ENCODE measurements at places on chromosomes 12 and 14. TPM values are rescaled to one million over a fixed set of nuclear protein-coding genes. Genes with fewer than 3 reads are reported as not detected.
A peak's percentile ranks its signal among the peaks of the same experiment; 100 is the strongest.

GRCh38 chr12:41465526-41465925 lies 277.4 kb downstream of the PDZRN4 start:
- H3K36me3 ChIP-seq = no peaks in the 10 kb centered on the region
- H3K4me1 ChIP-seq = no peaks in the 10 kb centered on the region
- no peak overlapping the region for H3K27ac ChIP-seq
- H3K4me3 ChIP-seq = no peak overlapping the region
- peaks cover 24% of the 10 kb centered on the region for H3K27me3 ChIP-seq

DNA sequence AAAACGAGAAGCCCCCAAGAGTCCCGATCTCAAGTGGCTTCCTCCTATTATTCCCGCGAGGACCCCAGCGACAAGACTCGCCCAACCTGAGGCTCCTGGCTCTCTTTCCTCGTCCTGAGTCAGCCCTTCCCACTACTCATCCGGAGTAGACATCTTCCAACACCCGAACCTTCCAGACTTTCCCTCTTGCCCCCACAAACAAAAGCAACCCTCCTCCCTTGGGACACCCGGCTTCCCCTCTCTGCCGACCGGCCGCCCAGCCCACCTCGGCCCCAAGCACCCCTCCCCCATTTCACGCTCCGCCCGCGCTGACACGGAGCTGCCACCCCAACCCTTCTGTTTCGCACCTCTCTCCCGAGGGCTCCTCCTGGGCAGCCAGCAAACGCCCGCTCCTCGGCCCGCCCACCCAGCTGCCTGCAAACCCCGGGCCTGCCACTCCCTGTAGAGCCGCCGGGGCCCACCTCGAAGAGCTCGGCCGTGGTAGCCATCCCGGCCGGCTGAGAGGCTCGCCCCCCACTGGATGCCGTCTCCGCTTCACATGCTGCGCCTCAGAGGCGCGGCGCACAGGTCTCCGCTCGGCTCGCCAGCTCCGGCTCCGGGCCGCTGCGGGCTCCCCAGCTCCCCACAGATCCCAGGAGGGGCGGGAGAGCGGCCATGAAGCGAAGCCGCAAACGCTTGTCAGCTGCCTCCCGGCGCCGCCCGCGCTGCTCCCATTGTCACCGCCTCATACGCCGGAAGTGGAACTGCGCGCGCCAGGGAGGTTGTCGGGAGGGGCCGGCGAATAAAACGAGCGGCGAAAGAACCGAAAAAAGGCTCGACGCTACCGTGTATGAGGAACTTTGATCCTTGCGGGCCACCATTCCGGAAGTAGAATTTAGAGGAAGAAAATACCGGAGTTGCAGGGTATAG lies at the start of the genes AP5M1 and EXOC5:
Gene AP5M1, plus strand, starts transcription at position 811 of the 909 bp plus-strand sequence. CDS start 344 bp downstream, outside the sequence.
Gene EXOC5, minus strand, starts transcription at position 745 of the 909 bp plus-strand sequence. Its CDS starts 257 bp downstream, at position 488.
- H3K27ac ChIP-seq = peak within 1 kb of the TSS; percentile 73
- peaks cover 2% of the 10 kb centered on the region for H3K36me3 ChIP-seq
- peak; percentile 100 for DNase-seq
- H3K27me3 ChIP-seq = no peaks in the 10 kb centered on the region
- H3K4me1 ChIP-seq = peaks cover 40% of the 10 kb centered on the region
- H3K4me3 ChIP-seq = peak within 1 kb of the TSS; percentile 77

- DNase-seq = no peak
- H3K27me3 ChIP-seq = peaks cover 35% of the 10 kb centered on the region
- H3K4me1 ChIP-seq = no peaks in the 10 kb centered on the region
- no peak overlapping the region for H3K27ac ChIP-seq
- H3K36me3 ChIP-seq = no peaks in the 10 kb centered on the region
These were observed 24.4 kb downstream of the MYBPC1 start for GRCh38 chr12:101619026-101619786.

DNA sequence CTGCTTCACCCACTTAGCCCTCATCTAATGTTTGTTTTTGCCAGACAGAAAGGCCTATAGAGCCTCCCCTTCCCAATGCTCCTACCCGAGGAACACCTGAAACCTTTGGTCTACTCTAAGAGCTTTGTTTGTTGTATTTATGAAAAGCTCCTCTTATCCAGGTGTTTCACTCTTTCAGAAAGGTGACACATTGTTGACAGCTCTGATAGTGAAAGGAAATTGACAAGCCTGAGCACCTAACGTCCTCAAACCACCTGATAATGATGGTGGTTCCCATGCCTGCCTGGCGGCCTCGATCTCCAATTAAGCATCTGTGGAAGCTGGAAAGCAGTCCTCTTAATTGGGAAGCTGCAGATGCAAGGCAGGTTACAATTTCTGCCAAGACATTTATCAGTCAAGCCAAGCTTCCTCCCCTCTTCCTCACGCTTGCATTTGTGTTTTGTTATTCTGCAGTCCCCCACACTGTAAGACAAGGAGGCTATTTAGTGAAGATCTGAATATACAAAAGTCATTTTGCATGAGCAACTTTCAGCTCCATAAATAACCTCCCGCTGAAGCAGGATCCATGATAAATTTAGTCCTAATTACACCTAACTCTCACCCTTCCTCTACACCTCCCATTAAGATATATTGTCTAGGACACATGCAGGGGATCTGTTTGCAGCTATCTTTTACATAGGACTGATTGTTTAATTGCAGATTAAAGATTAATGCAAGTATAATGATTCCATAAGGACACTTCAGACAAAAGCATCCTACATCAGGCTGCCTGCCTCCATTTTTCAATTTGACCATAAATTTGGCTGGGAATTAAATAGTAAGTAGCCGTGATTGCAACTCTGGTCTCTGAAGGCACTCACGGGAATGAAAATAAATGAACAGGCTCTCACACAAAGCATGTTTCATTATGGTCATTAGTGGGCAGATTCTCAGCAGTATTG lies 288.6 kb downstream of the PDZRN4 start:
- H3K4me1 ChIP-seq = no peaks in the 10 kb centered on the region
- no peak overlapping the region for H3K4me3 ChIP-seq
- no peak for DNase-seq
- no peak overlapping the region for H3K27ac ChIP-seq

GRCh38 chr14:46432516-46432915 lies 219.1 kb downstream of the RPL10L start:
- H3K4me3 ChIP-seq = no peak overlapping the region
- no peaks in the 10 kb centered on the region for H3K36me3 ChIP-seq
- DNase-seq = no peak
- no peaks in the 10 kb centered on the region for H3K27me3 ChIP-seq
- no peaks in the 10 kb centered on the region for H3K4me1 ChIP-seq

DNA sequence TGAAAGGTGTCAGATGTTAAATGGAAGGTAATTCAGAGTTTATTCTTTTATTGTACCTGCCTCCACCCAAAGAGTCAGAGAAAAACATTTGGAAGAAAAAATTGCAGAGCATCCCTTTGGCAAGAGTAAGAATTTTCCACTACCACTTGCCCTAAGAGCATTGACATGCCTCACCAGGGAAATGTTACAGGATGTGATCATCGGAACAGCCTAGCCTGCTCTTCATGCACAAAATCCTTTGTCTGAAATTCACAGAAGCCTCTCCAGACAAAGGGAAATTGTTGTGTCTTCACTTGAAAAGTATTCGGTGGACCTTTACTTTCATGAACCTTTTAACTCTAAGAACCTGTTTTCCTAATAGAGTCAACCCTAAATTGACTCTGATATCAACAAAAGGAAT lies 36.9 kb downstream of the ATP2A2 start:
- no peak for DNase-seq
- no peaks in the 10 kb centered on the region for H3K27me3 ChIP-seq
- H3K36me3 ChIP-seq = peaks cover 48% of the 10 kb centered on the region
- H3K4me1 ChIP-seq = peaks cover 16% of the 10 kb centered on the region

- peaks cover 22% of the 10 kb centered on the region for H3K4me1 ChIP-seq
- peak; percentile 58 for DNase-seq
- peak overlapping the region; percentile 83 for H3K27ac ChIP-seq
- no peaks in the 10 kb centered on the region for H3K27me3 ChIP-seq
- peak overlapping the region; percentile 91 for H3K4me3 ChIP-seq
These were observed 595 bp upstream of the METAP2 start for GRCh38 chr12:95473231-95473883.

DNA sequence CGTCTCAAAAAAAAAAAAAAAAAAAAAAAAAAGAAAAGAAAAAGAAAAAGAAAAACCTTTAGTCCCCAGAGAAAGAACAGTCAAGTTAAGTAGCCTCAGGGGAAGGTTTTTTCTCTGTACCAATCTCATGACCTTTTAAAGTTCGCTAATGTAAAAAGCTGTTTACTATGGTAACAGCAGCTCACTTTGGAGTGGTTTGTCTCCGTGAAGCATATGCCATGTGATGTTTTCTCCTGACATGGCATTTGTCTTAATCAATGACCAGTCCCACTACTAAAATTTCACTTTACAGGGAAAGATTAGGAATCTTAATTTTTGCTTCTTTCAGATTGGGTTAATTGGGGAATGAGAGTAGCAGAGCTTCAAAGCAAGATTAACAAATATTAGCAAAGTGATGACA lies 4.3 kb downstream of the RNF212B start:
- peaks cover 34% of the 10 kb centered on the region for H3K27me3 ChIP-seq
- no peak overlapping the region for H3K27ac ChIP-seq
- H3K4me1 ChIP-seq = no peaks in the 10 kb centered on the region

DNA sequence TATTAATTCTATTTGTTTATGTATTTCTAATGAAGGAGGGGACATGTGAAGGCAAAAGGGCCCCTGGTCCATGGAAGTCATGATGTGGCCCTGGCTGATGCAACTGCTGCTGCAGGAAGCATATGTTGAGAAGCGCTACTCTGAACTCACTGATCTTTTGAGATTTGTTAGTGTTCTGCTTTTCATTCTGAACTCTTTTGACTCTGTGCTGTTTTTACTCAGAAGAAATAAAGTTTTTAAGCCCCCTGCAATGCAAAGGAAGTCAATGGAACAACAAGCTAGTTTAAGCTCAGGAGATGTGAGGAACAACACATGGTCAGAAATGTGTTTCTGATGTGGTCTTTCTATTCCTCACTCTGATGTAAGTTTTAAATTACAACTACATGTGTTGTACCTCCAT lies 88.9 kb upstream of the BTG1 start:
- DNase-seq = no peak
- H3K36me3 ChIP-seq = no peaks in the 10 kb centered on the region
- H3K27ac ChIP-seq = no peak overlapping the region
- no peak overlapping the region for H3K4me3 ChIP-seq

- H3K4me3 ChIP-seq = no peak overlapping the region
- H3K36me3 ChIP-seq = no peaks in the 10 kb centered on the region
- H3K27me3 ChIP-seq = no peaks in the 10 kb centered on the region
- peaks cover 25% of the 10 kb centered on the region for H3K4me1 ChIP-seq
- no peak for DNase-seq
These were observed 83.6 kb downstream of the EPS8 start for GRCh38 chr12:15705606-15706005.

- no peak for DNase-seq
- 0 out of 2 replicates have a peak, but pooled peaks cover 3% of the 10 kb centered on the region for H3K27me3 ChIP-seq
- no peaks in the 10 kb centered on the region for H3K4me1 ChIP-seq
- H3K27ac ChIP-seq = no peak overlapping the region
- H3K4me3 ChIP-seq = no peak overlapping the region
These were observed 45.4 kb downstream of the TMTC1 start for GRCh38 chr12:29738365-29738764.

- H3K36me3 ChIP-seq = no peaks in the 10 kb centered on the region
- no peak overlapping the region for H3K27ac ChIP-seq
- no peak for DNase-seq
- no peaks in the 10 kb centered on the region for H3K4me1 ChIP-seq
- no peak overlapping the region for H3K4me3 ChIP-seq
These were observed 103.6 kb upstream of the CCND2 start for GRCh38 chr12:4169959-4170358.

- no peaks in the 10 kb centered on the region for H3K4me1 ChIP-seq
- H3K27ac ChIP-seq = no peak overlapping the region
- no peak overlapping the region for H3K4me3 ChIP-seq
- H3K27me3 ChIP-seq = peaks cover 13% of the 10 kb centered on the region
These were observed 112.0 kb downstream of the SLC15A5 start for GRCh38 chr12:16165506-16165905.

DNA sequence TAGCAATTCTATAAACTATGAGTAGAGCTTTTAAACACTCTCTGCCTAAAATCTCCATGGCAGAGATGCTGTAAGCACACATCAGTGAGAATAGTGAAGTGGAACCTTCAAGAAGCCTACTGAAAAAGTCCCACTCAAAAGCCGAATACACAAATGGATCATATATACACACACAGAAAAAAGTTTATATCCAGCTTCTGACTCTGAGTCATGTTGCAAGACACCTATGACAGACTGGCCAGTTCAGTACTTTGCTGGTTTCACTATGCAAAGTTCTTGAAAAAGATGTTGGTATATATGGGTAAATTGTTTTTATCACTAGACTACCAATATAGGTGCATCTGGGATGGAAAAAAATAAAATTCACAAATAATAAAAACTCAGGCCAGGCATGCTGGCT lies 126.1 kb downstream of the KCNK10 start:
- H3K4me3 ChIP-seq = no peak overlapping the region
- DNase-seq = no peak
- H3K27ac ChIP-seq = no peak overlapping the region
- peaks cover 3% of the 10 kb centered on the region for H3K4me1 ChIP-seq
- H3K36me3 ChIP-seq = no peaks in the 10 kb centered on the region

- DNase-seq = no peak
- no peaks in the 10 kb centered on the region for H3K27me3 ChIP-seq
- H3K4me1 ChIP-seq = no peaks in the 10 kb centered on the region
- H3K27ac ChIP-seq = no peak overlapping the region
These were observed 250.6 kb downstream of the KSR2 start for GRCh38 chr12:117718141-117718540.

GRCh38 chr14:37116933-37117849 lies 55.2 kb downstream of the SLC25A21 start:
- peak; percentile 95 for DNase-seq
- H3K4me3 ChIP-seq = peak overlapping the region; percentile 37
- no peaks in the 10 kb centered on the region for H3K36me3 ChIP-seq
- no peaks in the 10 kb centered on the region for H3K27me3 ChIP-seq
- H3K27ac ChIP-seq = peak overlapping the region; percentile 88

DNA sequence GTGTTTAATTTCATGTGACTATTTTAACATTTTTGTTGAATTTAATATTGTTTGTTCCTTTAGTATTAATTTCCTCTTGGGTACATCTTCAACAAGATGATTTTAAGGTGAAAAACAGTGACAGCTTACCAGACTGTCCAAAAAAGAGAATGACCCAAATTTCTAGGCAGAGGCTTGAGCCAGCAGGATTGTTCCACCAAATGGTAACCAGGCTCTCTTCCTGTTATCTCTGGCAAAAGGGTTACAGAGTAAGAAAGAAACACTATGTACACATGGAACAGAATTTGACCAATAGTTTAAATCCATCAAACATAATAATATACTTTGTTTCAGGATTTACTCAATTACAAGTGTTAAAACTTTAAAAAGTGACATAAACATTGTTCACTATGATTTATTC lies 39.0 kb downstream of the YAF2 start:
- H3K27me3 ChIP-seq = no peaks in the 10 kb centered on the region
- H3K4me1 ChIP-seq = peaks cover 11% of the 10 kb centered on the region
- no peak overlapping the region for H3K4me3 ChIP-seq
- DNase-seq = no peak
- no peak overlapping the region for H3K27ac ChIP-seq
- H3K36me3 ChIP-seq = no peaks in the 10 kb centered on the region

Gene STK38L
- total RNA-seq = 32.3 TPM

Gene ENDOU
- total RNA-seq = not detected

Gene BDKRB1
- 0.69 TPM for total RNA-seq

Gene ZC2HC1C
- 9.5 TPM for total RNA-seq

Gene SELPLG
- total RNA-seq = 0.73 TPM

Gene PYGL
- 174 TPM for total RNA-seq

Gene CD69
- total RNA-seq = 0.75 TPM

Gene PLEKHD1
- total RNA-seq = 0.15 TPM

Gene CCDC196
- not detected for total RNA-seq
